Dermis microvascular lymphatic vessel endothelial cell (primary cell): ENCODE measurements at places on chromosomes 2 and 18. TPM values are rescaled to one million over a fixed set of nuclear protein-coding genes. Genes with fewer than 3 reads are reported as not detected.

HTR2B gene
- 0.64 and 2.8 TPM in 2 replicates for total RNA-seq

SPATA3 gene
- total RNA-seq, result not detected in 2 replicates

ATAD2B gene
- total RNA-seq, result 9.2 and 10.5 TPM in 2 replicates

COMMD1 gene
- total RNA-seq, result 30.5 and 31.8 TPM in 2 replicates

C1QL2 gene
- total RNA-seq, result not detected in 2 replicates

TRABD2A gene
- total RNA-seq, result 0.25 and 0.51 TPM in 2 replicates

CASP10 gene
- total RNA-seq, result 40.7 and 46.2 TPM in 2 replicates

SAG gene
- under 0.01 TPM in 1 of 2 replicates, not detected in the other for total RNA-seq

GGCX gene
- 27.3 and 40.0 TPM in 2 replicates for total RNA-seq

KCNS3 gene
- total RNA-seq, result 0.25 and 0.39 TPM in 2 replicates

RTP5 gene
- total RNA-seq, result not detected in 2 replicates

STON1 gene
- total RNA-seq, result 1.8 and 2.1 TPM in 2 replicates
